ENCODE measurements at places on chromosomes 6 and 20.

DNA sequence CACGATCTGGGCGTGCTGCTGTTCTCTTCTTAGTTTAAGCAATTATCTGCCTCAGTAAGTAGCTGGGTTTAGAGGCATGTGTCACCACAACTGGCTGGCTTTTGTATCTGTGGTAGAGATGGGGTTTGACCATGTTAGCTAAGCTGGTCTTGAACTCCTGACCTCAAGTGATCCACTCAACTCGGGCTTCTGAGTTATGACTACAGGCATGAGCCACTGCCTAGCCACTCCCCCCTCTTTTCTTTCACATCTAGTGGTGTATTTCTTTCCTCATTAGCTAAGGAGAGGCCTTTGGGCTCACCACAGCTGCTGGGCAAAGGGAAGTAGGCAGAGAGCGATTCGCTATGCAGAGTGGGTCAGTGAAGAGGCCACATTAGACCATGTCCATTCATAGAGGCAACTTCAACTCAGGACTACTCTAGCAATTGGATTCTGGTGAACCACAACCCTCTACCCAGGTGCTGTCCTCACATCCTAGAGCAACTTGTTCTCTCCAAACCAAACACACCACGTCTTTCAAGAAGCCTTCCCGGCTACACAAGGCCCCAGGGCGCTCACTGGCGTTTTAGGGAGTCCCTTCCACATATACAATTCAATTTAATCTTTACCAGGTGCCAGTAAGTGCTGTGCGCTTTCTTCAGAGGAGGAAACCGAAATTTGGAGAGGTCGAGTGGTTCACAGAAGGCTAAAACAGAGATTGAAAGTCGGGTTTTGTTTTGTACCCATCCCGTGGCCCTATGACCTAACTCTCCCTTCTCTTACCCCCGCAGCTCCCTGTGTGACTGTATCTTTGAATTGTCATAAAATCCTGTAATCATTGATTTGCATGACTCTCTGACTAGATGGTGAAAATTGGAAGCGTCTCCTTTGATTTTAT is 26.5 kb upstream of the GFOD1 start:
- no peak for DNase-seq

GRCh38 chr6:34523441-34524206 is 32.5 kb downstream of the SPDEF start:
- DNase-seq, result no peak

DNA sequence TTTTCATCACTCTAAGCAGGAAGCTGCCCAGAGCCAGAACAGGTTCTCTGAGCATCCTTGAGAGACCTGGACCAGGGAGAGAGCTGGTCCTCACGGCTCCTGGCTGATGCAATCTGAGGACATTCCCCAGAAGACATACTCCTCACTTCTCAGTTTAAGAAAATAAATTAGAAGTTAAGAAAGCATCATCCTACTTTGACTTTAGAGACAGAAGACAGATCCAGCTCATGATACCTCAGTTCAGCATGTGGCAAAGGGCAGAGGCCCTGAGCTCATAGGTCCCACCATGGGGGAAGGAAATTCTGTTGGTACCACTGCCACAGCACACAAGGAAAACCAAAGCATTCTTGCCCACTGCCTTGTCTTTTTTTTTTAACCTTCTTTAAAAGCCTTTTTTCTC is 378.1 kb upstream of the JARID2 start:
- DNase-seq, result no peak

DNA sequence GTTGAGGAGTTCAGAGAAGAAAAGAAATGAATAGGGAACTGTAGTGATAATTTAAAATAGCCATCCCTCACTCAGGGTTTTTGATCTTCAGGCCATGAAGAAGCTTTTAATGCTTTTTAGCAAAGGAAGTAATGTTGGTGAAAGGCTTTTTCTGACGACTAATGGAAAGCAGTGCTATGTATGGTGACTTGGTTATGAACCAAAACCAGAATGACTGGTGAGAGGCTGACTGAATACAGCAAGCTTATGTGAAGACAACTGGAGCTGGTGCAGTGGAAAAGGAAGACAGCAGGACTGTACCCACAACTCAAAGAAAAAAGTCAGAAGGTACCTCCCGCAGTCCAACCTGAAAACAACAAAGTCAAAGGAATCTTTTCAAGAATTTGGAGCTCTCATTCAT is 118.8 kb downstream of the PRDM1 start:
- DNase-seq, result no peak

DNA sequence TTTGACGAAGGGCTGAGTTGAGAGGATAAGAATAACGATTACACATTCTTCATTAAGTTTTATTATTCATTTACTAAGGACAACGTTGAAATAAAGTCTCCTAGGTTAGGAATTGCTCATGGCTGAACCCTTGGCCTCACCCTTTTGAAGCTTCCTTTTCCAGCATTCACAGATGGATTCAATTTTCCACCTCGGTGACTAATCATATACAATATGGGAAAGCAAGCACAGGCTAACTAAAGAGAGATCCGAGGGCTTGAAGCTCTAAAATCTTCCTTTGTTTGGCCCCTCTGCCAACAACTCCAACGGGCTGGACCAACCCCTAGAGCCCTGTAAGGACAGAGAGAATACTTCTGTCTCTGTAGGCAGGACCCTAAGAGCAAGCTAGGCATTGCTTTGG is 159.5 kb downstream of the SOD2 start:
- peak; percentile 73 for DNase-seq

DNA sequence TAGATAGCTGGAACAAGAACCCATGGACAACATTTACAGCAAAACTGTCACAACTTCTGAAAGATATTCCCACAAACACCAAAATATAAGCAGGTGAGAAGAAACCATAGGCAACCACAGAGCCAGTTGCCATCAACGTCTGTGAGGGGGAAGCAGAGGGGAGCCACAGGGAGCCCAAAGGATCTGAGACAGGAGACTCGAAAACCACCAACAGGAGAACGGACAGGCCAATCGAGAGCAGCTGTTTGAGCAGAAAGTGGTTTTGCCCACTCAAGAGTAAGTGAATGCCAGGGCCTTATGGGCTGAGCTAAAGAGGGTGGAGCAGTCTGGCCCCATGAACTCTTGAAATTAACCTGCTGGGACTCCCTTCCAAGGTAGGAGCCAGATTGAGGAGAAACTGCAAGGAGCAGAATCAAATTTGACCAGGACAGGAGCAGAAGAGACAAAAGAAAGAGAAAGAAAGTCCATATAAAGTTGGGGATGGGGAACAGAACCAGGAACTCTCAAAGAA is 195.4 kb downstream of the ANKRD60 start:
- no peak for DNase-seq

DNA sequence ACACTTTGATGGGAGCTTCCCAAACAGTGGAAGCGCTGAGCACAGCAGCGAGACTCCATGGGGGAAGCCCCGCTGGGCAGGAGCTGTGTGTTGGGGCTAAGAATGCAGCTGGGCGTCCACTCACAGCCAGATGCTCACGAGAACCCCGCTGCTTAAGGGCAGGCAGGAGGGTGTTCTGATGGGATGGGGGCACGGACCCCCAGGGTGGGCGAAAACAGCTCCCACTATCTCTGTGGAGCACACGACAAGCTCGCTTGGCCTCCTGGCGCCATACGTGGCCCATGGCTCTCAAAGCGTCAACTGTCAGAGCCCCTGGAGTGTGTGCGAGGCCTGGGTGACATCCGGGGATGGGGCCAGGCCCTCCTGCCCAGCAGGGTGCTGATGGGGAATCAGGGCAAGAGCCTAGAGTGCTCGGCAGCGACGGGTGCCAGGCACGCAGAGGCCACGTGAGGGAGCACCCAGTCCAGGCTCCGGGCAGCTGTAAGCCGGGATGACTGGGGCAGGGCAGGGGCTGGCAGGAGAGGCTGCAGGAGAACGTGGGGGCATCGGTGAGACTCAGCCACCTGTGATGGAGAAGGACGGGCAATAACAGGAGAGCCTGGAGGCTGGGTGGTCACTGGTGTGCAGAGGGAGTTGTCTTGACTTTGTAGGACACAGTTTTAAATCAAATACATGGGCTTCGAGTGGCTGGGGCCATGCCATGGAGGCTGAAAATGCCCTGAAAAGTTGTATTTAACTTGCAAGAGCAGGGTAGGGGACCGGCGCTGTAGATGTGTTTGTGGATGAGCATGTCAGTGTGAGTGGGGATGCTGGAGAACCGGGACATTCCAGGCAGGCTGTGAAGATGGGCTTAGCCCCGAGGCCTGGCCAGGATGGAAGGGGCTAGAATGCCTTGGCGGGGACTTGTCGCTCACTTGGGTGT is 27.3 kb downstream of the PYGB start:
- no peak for DNase-seq

- DNase-seq, result no peak
These were observed 786 bp downstream of the ADRM1 start for GRCh38 chr20:62303340-62304226.

GRCh38 chr6:131136021-131136786 is 937 bp downstream of the AKAP7 start:
- peak; percentile 2 for DNase-seq

GRCh38 chr20:37295001-37295400 is 5.5 kb downstream of the MANBAL start:
- peak; percentile 95 for DNase-seq

DNA sequence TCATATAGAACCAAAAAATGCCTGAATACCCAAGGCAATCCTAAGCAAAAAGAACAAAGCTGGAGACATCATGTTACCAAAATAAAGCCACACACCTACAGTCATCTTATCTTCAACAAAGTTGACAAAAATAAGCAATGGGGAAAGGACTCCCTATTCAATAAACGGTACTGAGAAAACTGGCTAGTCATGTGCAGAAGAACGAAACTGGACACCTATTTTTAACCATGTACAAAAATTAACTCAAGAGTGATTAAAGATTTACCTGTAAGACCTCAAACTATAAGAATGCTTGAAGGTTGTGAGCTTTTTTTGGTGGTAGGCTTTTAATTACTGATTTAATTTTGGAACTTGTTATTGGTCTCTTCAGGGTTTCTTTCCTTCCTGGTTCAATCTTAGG is 236.0 kb upstream of the DEFB112 start:
- DNase-seq, result no peak

DNA sequence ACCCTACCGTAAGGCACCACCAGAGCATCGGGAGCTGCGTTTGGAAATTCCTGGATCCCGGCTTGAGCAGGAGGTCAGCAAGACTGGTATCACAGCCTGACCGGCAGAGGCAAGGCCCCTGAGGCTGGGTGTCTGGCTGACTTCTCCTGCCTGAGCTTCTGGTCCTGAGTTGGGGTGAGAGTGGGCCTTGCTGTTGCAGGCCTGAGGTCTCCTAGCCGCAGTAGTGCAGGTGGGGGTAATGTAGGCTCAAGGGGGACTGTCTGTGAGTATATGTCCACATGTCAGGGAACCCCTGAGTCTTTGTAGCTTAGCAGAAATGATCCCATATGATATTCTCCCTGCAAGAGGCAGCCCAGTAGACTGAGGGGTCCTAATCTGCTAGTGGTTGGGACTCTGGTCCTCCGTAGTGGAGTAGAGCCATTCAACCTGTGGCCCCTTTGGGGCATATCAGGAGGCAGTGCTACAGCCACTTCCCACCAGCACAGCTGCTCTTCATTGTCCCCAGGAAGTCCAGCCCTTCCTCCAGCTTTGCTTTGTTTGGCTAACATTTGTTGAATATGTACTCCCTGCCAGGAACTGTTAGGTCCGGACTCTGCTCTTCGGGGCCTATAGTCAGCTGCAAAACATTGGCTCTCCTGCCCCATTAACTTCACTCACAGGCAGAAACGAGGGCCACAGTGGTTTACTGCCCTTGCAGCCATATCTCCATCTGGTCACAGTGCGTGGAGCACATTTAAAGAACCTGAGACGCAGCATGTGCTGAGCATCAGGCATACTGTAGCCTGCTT is 10.9 kb downstream of the LRRC73 start:
- no peak for DNase-seq

DNA sequence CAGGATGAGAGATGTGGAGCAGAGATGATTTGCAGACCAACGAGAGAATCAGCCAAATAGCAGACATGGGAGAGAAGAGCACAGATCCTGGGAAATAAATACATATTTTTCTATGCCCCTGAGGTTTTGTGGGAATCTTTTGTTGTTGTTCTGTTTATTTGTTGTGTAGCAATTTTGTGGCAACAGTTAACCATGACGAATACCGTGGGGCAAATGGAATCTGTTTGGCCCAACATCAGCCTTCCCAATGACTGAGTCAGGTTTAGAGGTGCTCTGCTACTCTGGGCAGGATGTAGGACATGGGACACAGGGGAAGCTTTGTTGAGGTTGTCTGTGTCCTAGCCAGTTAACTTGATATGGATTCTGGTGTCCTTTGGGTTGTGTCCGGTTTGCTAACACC is 7.9 kb upstream of the SLC2A10 start:
- DNase-seq, result no peak

DNA sequence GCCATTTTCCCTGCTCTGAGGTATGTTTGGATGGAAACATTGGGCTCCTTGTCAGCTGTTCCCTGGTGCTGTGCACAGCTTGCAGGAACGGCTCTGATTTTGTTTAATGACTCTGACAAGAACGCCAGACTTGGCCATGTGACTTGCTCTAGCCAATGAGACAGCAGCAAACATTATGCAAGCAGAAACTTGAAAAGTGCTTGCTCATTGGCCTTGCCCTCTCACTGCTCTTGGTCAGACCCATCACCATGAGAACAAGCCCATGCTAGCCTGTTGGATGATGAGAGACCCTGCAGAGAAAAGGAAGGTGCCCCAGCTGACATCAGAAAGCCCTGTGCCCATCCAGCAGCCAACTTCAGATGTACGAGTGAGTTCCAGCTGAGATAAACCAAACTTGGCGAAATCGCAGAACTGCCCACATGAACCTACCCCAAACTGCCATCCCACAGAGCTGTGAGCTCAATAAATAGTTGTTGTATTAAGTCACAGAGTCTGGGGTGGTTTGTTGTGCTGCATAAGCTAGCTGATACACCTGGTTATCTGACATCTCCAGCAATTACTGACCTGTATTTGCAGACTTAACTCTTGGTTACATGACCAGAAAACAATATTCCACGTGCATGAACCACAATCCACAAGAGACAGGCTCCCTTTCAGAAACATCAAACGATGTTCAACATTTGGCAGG is 96.9 kb downstream of the JPH2 start:
- no peak for DNase-seq

DNA sequence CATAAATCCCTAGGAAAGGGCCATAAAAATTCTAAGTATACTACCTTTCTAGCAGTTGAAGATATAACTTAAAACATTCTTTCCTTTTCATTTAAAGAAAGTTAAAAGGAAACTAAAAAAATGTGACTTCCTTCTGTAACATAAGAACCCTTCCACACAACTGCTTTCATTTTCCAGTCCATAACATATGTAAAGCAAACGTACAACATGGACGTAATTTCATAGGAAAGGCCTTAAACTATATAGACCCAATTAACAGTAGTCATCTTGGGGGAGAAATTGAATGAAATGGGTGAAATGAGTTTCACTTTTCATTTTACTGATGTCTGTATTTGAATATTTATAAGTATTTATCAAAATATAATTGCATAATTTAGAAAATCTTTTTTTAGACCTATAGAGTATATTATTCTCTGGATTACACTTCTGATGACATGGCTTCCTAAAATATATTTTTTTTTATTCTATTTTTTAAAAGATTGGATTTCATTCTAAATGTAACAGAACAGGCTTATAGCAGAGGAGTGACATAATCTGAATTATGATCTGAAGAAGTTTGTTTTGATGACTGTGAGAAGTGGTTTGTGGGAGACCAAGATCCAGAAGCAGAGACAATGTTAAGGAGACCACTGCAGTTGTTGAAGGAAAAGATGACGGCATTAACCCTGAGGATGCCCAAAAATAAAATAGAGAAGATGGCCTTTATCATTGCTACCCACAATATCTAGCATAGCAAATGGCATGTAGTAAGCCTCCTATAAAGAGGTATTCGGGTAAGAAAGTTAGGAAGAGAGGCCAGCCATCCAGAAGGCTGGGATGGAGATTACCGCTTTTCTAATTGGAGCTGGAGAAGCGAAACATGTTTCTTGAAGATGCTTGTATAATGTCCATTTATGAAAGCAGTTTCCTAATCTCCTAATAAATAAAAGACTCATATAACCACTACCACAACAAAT is 260.4 kb downstream of the PTPRK start:
- no peak for DNase-seq

Data from fibroblast of skin of left quadriceps (primary cell).